ENCODE measurements at places on chromosomes 4 and X.

DNA sequence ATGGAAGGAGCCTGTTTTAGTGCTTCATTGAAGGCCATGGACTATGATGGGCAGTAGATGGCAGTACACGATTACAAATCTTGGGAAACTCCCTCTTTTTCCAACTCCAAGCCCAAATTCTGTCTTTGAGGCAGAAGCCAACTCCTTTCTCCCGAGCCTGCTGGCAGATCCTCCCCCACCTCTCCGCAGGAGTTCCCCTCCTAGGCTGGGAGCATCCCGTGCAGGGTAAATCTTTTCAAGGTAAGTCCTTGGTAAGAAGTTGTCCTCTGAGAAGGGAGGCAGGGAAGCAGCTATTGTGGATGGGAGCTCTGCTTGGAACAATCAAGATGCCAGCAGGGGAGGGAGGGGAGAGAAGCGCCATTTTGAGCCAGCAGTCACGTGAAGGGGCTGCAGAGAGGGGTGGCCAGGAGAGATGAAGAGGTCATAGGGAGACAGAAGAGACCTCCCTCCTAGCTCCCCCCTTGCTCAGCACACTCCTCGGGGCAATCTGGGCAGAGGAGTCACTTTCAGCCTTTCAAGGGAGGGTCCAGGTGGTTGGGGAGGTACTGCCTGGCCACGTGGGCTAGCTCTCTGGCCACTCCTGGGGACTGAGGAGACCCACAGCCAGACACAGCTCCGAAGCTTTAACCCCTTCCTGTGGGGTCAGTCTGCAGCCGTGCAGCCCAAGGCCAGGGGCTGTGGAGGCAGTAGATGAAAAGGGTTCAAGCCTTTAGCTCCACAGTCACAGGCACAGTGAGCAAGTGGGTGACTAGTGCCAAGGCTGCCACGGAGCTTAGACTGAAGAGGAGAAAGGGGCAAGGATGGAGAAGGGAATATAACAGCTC is 9.6 kb downstream of the CC2D2A start:
- DNase-seq, result peak; percentile 64

- DNase-seq, result no peak
Observed at GRCh38 chrX:2705046-2705832, 14.1 kb downstream of the CD99 start.

- DNase-seq, result no peak
Observed at GRCh38 chr4:78484574-78484973, 67.0 kb upstream of the ANXA3 start.

- DNase-seq, result no peak
Observed at GRCh38 chrX:42686706-42687105, 91.3 kb downstream of the PPP1R2C start.

GRCh38 chr4:143394739-143395453 is 58.2 kb downstream of the GAB1 start:
- no peak for DNase-seq

GRCh38 chr4:74670583-74670982 is 123.7 kb downstream of the BTC start:
- no peak for DNase-seq

GRCh38 chr4:6134612-6135220 is 65.6 kb downstream of the JAKMIP1 start:
- no peak for DNase-seq

DNA sequence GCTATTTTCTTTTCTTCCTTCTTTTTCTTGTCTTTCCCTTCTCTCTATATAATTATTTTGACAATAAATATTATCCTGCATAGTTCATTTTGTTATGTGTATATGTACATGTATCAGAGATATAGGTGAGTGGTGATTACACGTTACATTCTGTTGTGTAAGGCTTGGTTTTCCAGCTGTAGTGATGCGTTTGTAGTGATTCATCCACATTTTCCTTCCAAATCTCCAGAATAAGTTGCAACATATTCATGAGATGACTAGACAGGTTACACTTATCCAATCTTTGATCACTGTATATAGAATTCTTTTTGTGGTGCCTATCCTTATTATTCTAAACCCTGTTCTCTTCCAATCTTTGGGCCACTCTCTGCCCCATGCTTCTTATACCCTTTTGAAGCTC is 540.2 kb downstream of the GBA3 start:
- no peak for DNase-seq

GRCh38 chr4:11605597-11605996 is 176.9 kb upstream of the HS3ST1 start:
- no peak for DNase-seq

GRCh38 chrX:26254436-26254835 is 38.5 kb downstream of the MAGEB5 start:
- no peak for DNase-seq

DNA sequence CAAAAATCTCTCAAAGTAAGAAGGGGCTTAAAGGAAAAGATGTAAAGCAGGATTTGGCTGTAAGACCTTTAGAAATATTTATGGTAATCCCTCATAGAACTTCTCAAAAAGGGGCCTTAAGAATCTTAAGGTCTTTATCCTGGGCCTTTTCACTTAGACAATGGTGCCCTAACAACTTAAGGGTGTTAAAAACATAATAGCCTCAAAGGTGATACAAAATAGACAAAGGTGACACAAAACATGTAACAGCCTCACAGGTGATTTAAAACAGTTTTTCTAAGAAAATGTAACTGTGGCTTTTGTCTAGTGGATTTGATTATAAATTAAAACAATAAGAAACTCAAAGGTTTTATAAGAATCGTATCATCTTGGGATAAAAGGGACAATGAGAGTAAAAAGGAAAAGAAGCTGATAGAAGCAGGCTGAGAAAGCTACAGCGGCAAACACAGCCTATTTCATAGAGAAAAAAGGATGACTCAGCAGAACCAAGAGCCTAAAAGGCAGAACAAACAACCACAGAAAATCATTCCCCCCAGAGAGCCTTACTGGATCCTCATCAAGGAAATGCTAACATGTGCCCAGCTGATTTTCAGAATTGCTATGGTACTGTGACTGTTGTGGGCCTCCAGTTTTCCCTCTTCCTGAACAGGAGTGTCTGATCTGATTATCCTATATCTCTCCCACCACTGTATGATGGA is 164.3 kb downstream of the STPG2 start:
- DNase-seq, result no peak

- DNase-seq, result no peak
Observed at GRCh38 chr4:108683479-108683878, 33.1 kb downstream of the OSTC start.

GRCh38 chrX:154519389-154519788 is 3.4 kb upstream of the FAM3A start:
- DNase-seq, result no peak

DNA sequence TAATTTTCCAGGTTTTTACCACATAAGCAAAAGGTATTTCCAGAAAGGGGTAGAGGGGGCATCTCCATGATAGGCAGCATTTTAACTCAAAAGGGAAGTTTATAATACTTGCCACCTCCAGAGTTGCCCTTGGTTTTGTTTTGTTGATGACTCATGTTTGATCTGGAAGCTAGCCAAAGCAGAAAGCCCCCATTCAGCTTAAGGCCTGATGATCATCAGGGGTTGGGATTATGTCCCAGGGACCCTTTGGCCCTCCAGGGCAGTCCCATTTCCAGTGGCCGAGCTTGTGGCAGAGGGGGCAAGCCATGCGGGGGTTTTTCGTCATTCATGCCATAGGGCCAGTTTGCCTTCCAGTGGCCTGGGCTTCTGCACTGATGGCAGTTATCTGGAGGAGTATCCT is 143.0 kb upstream of the PLAC1 start:
- DNase-seq, result no peak

- DNase-seq, result no peak
Observed at GRCh38 chrX:100512471-100512870, 72.3 kb upstream of the TNMD start.

DNA sequence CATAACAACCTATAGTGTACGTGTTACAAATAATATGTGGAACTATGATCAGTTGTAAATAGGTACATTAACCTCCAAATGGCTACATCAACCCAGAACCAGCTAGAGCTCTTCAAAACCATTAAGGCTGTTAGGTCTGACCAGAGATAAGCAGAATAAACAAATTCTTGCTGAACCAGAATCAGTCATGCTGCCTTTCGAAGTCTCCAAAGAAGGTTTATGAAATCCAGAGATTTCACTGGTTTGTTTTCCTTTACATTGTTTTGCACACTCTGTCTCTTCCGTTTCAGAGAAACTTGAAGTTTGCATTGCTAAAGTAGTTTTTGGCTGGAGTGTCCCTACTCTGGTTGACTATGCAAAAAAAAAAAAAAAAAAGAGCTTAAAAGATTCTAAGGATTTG is 177.3 kb upstream of the SLIT2 start:
- no peak for DNase-seq

All from left lobe of liver (tissue), 2 donors.